ENCODE measurements at places on chromosomes 2 and 18.

DNA sequence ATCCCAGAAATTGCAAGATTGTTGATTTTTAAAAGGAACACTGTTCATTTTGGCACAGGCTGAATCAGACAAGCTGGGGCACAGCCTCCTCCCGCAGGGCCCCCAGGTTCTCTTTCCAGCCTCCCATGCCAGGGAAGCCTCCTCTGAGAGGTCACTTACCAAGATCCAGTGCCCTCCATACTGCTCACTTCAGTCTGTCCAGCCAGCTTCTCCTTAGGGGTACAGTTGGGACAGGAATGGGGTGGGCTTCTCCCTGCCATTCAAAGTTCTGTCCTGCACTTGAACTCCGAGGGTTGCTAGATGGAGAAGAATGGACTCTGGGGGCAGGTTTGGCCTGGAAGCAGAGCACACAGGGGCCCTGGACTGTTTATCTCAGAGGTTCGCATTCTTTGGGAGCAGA is 7.5 kb upstream of the CYP26B1 start:
- DNase-seq, result peak; percentile 4

DNA sequence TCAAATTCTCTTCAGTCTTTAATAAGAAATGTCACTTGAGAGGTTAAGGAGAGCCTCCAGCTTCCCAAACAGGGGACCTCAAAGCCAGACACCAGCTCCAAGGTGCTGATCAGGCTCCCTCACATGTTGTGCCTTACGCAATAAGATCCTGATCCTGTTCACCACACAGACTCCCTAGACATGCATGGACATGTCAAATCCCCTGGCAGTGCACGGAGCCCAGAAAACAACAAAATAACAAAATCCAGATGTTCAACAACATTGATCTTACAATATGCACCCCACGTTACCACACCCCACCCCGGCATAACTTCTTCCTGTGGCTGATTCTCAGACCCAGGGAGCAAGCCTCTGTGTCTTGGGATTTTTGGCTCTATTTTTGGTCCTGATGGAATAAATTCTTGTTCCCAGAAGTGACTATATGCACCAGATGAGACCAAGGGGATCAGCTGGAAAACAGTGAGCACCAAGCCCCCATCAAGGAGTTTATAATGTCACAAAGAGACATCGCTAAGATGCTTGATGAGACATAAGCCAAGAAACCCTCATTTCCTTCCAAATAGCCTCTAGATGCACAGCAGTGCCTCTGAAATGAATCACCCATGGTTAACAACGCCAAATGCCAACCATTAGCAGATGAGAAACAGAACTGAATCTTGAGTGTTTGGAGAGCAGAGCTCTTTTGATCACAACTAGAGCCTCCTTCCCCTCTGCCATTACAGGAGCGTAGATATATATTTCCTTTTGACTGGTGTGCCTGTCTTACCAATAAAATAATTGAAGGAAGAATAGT is 198.2 kb downstream of the PRKCE start:
- peak; percentile 71 for DNase-seq

GRCh38 chr2:25817630-25818029 is 60.7 kb downstream of the ASXL2 start:
- DNase-seq, result no peak

GRCh38 chr2:237291138-237291792 is 122.7 kb downstream of the COL6A3 start:
- no peak for DNase-seq

- DNase-seq, result no peak
These were observed 268.4 kb downstream of the METTL4 start for GRCh38 chr18:2302628-2303516.

DNA sequence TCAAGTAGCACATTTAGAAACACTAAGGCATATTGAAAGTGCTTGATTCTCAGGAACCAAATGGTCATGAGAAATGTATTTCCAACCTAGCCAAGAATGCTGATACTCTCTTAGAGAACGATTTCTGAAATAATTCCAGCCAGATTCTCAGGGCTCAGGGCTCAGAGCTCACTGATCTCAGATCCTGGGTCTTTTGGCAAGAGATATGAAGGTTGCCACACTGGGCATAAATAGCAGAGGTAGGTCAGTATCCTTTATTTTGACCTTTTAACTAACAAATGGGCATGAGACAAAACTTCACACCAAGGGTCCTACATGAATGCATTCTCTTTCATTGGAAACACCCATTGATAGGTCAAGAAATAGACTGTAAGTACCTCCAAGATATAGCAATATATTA is 364.1 kb downstream of the ALK start:
- DNase-seq, result no peak

DNA sequence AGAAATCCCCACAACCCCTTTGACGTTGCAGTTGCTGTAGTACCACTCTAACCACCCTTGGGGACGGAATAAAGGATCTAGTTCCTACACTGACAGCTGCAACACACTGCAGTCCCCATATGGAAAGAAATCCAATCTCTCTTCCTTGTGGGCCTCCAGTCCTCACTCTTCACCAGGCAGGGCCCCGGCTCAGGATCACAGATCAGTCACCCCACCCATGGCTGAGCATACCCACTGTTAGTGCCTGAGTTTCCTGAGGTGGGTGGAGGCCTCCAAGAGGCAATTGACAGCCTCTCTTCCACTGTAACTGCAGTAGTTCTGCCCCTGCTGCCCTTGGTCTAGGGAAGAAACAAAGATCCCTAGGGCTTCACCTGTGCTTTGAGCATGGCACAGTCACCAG is 670.0 kb upstream of the CDH2 start:
- DNase-seq, result no peak

GRCh38 chr2:216475767-216476166 is 22.9 kb upstream of the RPL37A start:
- DNase-seq, result no peak

GRCh38 chr2:104538077-104538476 is 315.8 kb upstream of the POU3F3 start:
- no peak for DNase-seq

DNA sequence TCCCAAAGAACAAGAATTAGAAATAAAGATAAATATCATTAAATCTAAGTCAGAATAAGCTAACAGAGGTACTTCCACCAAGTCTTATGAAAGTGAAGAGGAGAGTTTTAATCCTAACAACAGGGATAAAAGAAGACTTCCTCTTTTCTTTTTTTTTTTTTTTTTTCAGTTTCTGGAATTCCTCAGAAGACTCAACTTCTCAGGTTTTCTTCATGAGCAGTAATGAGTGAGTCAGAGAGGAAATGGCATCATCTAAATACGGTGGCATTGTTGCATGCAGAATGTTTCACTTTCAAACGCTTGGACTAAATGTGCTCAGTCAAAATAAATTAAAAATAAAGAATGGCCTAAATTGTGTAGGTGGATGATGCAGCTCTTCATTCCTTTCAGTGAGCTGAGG is 45.6 kb upstream of the ARHGAP15 start:
- no peak for DNase-seq

DNA sequence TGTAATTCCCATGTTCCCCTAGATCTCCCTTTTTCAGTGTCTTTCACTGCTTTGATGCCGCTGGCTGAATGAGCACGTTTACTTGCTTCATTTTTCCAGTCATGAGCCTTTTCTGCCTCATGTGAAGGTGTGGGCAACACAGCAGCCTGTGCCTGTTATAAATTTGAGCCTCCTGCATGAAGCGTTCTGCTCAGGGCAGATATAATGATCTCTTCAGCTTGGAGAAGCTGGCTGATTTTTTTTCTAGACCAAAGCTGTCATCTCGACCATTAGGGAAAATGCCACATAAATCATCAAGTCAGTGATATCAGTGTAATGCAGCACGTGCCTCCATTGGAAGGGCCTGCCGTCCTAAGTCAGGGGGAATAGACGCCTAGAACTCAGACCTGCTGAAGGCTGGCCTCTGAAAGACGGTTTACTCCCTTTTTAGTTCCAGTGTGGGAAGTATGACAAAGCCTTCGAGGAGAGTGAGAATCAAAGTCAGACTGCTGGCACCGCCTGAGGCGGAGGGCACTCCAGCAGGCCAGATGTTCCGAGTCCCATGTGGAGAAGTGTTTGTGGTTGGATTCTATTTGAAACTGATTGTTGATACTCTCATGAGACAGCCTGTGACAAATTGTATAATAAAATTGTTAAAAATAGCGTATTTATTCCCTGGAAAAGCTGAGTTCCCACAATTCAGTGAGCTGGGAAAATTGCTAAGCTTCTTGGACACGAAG is 196.5 kb downstream of the MYO1B start:
- no peak for DNase-seq

GRCh38 chr2:40325116-40325515 is 126.8 kb downstream of the SLC8A1 start:
- DNase-seq, result no peak
